ENCODE measurements at places on chromosomes 11 and 22. TPM values are rescaled to one million over a fixed set of nuclear protein-coding genes. Genes with fewer than 3 reads are reported as not detected.

DNA sequence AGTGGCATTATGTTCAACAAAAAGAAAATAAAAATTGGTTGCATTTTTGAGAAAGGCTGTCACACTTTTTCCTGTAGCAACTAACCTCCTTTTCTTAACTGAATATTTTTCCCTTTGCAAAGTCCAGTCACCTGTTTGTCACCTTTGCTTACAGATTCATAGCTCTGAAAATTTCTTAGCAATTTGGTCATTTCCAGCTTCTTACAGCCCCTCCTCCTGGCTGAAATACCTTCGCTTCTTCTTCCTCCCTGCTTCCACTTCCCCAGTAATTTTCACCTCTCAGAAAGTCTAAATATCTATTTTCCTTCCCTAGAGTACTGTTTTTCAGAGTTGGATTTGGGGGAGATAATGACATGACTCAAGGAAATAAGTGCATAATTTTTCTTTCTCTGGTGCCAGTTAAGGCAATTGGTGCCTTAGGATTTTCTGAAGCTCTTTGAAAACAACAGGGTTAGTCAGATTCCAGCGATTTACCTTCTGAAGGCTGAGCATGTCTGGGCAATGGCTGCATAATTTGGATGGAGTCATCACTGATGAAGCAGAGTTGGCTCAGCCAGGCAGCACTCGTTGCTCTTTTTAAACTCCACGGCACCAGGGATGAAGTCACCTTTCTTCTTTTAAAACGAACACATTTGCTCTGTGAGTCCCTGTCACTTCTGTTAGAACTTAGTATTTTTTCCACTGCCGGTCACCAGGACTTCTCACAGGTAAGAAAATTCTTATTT lies 62.1 kb upstream of the AMOTL1 start:
- H3K4me1 ChIP-seq: no peaks in the 10 kb centered on the region
- no peak overlapping the region for H3K27ac ChIP-seq
- H3K4me3 ChIP-seq: no peak overlapping the region
- DNase-seq: no peak
- no peaks in the 10 kb centered on the region for H3K27me3 ChIP-seq

GRCh38 chr22:44583854-44584253 lies 85.8 kb upstream of the RTL6 start:
- peak; percentile 8 for DNase-seq
- H3K27ac ChIP-seq: no peak overlapping the region
- no peaks in the 10 kb centered on the region for H3K4me1 ChIP-seq

GRCh38 chr11:79087238-79087960 lies 353.4 kb downstream of the TENM4 start:
- no peak overlapping the region for H3K4me3 ChIP-seq
- H3K27ac ChIP-seq: no peak overlapping the region
- no peaks in the 10 kb centered on the region for H3K27me3 ChIP-seq
- no peaks in the 10 kb centered on the region for H3K4me1 ChIP-seq

GRCh38 chr11:12531681-12532080 lies 142.5 kb upstream of the TEAD1 start:
- no peak overlapping the region for H3K27ac ChIP-seq
- DNase-seq: no peak
- no peak overlapping the region for H3K4me3 ChIP-seq
- no peaks in the 10 kb centered on the region for H3K36me3 ChIP-seq
- no peaks in the 10 kb centered on the region for H3K27me3 ChIP-seq

- H3K36me3 ChIP-seq: no peaks in the 10 kb centered on the region
- peak; percentile 78 for DNase-seq
- no peak overlapping the region for H3K4me3 ChIP-seq
- no peaks in the 10 kb centered on the region for H3K4me1 ChIP-seq
Measured at GRCh38 chr22:17578136-17578754, 14.9 kb downstream of the SLC25A18 start.

DNA sequence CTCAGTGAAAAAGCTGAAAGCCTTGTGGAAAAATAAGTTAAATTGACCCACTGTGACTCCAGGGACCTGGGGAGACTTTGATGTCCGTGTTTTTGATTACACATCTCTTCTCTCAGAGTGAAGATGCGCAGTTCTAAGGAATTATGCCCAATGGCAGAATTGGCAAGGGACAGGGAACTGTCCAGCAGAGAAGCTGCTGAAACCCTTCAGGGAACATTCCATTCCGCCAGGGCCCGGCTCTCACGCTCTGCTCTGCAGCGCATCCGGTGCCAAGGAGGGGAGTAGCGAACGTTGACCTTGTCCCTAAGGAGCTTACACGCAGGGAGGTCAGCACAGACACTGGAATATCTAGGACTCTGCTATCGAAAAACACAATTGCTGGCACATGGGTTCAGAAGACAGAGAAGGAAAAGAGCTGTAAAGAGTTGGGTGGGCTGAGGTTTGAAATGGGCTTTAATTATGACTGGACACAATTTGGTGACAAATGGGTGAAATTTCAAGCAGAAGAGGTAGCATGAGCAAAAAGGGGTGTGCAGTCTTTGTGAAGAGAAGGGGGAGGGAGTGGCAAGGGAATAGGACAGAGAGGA lies 64.5 kb upstream of the B3GAT1 start:
- no peaks in the 10 kb centered on the region for H3K36me3 ChIP-seq
- H3K27me3 ChIP-seq: no peaks in the 10 kb centered on the region
- DNase-seq: peak; percentile 32
- no peak overlapping the region for H3K4me3 ChIP-seq

DNA sequence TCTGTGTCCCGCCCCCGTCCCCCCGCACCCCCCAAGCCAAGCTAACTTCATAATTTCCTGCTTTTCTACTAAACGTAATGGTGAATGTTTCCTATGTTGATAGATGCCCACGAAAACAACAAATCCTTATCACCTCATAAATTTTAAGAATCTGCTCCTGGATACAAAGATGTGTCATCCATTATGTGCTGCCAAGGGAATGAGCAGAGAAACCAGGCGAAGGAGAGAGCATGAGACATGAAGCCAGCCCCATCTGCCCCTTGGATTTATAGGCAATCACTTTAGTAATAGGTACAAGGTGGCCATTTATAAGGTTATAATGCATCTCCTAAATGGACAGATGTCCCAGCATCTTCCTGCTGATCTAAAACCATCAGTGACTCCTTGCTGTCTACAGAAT lies 30.3 kb downstream of the LAYN start:
- no peaks in the 10 kb centered on the region for H3K27me3 ChIP-seq
- no peaks in the 10 kb centered on the region for H3K4me1 ChIP-seq
- DNase-seq: no peak
- H3K4me3 ChIP-seq: no peak overlapping the region
- H3K36me3 ChIP-seq: no peaks in the 10 kb centered on the region

Gene YAP1
- 108 TPM for total RNA-seq

GRCh38 chr11:106986261-106986660 lies 32.0 kb downstream of the GUCY1A2 start:
- H3K27me3 ChIP-seq: no peaks in the 10 kb centered on the region
- no peak for DNase-seq
- no peaks in the 10 kb centered on the region for H3K36me3 ChIP-seq
- H3K4me3 ChIP-seq: no peak overlapping the region
- no peak overlapping the region for H3K27ac ChIP-seq

DNA sequence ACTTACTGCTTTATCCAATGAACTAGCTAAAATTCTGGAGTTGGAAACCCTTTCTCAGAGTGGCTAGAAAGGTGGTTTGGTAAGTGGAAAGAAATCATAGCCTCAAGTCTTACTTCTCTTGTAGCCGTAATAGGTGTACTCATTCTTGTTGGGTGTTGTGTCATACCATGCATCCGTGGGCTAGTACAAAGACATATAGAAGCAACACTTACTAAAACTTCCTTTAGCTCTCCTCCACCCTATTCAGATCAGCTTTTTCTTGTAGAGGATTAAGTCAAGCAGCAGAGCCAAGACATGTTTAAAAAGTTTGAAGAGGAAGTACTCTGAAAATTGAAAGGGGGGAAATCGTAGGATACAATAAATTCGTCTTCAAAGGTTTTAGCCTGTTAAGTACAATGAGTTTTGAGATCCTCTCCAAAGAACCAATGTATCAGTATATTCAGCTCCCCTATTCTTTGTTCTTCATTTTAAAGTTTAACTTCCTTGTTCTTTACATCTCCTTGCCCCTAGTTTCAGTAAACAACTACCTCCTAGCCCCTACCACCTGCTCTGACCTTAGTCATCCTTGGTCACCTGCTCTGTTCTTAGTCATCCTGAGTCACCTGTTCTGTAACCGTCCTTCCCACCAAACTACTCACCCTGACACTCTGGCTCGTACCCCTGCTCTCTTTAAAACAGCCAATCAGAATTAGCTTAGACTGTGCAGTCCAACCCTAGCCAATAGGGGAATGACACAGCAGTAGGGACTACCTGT lies 62.1 kb upstream of the DEUP1 start:
- H3K27me3 ChIP-seq: no peaks in the 10 kb centered on the region
- no peaks in the 10 kb centered on the region for H3K4me1 ChIP-seq
- no peaks in the 10 kb centered on the region for H3K36me3 ChIP-seq
- no peak for DNase-seq

- H3K4me1 ChIP-seq: no peaks in the 10 kb centered on the region
- H3K27ac ChIP-seq: no peak overlapping the region
- no peak overlapping the region for H3K4me3 ChIP-seq
- no peak for DNase-seq
- no peaks in the 10 kb centered on the region for H3K27me3 ChIP-seq
Measured at GRCh38 chr11:134702827-134703226, 290.8 kb upstream of the B3GAT1 start.

Gene OR52R1
- not detected for total RNA-seq

Gene APOBEC3A
- not detected for total RNA-seq

Gene PNPLA3
- total RNA-seq: 0.42 TPM

DNA sequence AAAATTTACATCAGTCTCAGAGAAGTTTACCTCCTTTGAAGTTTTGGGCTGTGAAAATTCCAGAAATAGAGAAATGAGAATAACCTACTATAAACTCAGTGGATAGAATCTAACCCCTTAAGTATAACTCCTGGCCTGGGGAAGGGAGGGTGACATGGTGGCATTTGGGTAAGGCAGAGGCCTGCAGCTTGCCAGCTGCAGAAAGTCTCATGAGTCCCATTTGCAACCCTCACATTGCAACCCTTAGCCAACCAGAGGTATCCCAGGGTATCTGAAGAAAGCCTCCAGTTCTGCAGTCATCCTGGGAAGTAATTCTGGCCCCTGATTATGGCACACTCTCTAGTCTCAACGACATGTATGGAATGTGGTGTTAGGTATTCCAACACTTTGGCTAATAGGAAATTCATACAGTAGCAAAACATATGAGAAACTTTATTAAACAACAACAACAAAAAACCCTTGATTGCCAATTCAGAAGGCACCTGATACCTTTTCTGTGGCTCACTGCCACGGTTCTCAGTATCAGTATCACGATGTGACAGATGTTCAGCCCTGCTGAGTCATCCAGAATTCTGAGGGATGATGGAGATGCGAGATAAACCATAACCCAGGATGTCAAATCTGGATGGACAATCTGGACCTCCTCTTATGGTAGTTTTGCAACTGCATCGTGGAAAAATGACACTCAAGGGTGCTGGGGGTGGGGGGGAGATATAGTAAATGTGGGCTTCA lies 743.4 kb downstream of the NELL1 start:
- no peak overlapping the region for H3K27ac ChIP-seq
- no peaks in the 10 kb centered on the region for H3K27me3 ChIP-seq
- no peaks in the 10 kb centered on the region for H3K4me1 ChIP-seq
- H3K4me3 ChIP-seq: no peak overlapping the region

- no peak overlapping the region for H3K27ac ChIP-seq
- no peak for DNase-seq
- no peaks in the 10 kb centered on the region for H3K36me3 ChIP-seq
- no peak overlapping the region for H3K4me3 ChIP-seq
- no peaks in the 10 kb centered on the region for H3K4me1 ChIP-seq
- H3K27me3 ChIP-seq: no peaks in the 10 kb centered on the region
Measured at GRCh38 chr22:47148510-47148909, 386.1 kb downstream of the TBC1D22A start.

GRCh38 chr11:133619397-133619796 lies 87.1 kb upstream of the OPCML start:
- no peaks in the 10 kb centered on the region for H3K27me3 ChIP-seq
- no peaks in the 10 kb centered on the region for H3K4me1 ChIP-seq
- no peaks in the 10 kb centered on the region for H3K36me3 ChIP-seq
- no peak overlapping the region for H3K27ac ChIP-seq
- no peak overlapping the region for H3K4me3 ChIP-seq
- DNase-seq: no peak

GRCh38 chr11:22898036-22898435 lies 37.8 kb upstream of the CCDC179 start:
- H3K4me3 ChIP-seq: no peak overlapping the region
- no peaks in the 10 kb centered on the region for H3K4me1 ChIP-seq
- H3K27me3 ChIP-seq: no peaks in the 10 kb centered on the region
- H3K36me3 ChIP-seq: no peaks in the 10 kb centered on the region

DNA sequence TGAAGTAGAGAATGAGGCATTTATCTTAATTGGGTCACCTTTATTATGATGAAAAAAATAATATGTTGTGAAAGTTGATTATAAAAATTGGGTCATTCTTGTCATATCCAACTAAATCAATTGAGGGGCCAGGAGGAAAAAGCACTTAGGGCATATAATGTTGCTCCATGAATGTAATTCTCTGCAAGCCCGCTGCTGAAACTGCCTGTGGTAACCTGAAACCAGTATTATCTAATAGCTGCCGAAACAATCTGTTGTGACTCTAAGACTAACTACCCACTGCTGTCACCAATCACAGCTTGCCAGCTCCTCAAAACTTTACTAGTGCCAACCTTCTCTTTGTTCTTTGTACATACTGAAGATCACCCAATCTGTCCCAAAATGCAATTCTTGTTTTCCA lies 115.8 kb downstream of the ATG16L2 start:
- no peaks in the 10 kb centered on the region for H3K27me3 ChIP-seq
- DNase-seq: no peak
- H3K4me1 ChIP-seq: peaks cover 6% of the 10 kb centered on the region
- no peaks in the 10 kb centered on the region for H3K36me3 ChIP-seq
- H3K27ac ChIP-seq: no peak overlapping the region
- H3K4me3 ChIP-seq: no peak overlapping the region

- no peak overlapping the region for H3K27ac ChIP-seq
- DNase-seq: peak; percentile 25
- H3K4me1 ChIP-seq: no peaks in the 10 kb centered on the region
- no peaks in the 10 kb centered on the region for H3K27me3 ChIP-seq
Measured at GRCh38 chr11:109971184-109971523, 122.0 kb upstream of the ZC3H12C start.

DNA sequence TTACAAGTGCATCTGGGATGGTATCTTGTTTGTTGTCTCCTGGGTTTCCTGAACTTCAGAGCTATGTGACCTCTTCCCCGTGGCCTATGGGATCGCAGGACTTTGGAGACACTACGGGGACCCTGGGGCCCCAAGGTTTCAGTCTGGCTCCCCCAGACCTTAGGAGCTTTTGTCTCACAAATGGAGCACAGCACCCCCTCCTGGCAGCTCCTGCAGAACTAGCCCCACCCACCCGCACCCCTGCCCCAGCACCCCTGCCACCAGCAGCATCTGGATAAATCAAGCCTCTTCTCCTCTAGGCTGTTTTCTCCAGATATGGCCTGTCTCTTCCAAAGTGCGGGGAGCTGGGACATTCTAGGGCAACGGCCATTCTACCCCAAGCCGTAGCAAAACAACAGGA lies 10.4 kb downstream of the RCOR2 start:
- no peaks in the 10 kb centered on the region for H3K27me3 ChIP-seq
- no peaks in the 10 kb centered on the region for H3K4me1 ChIP-seq
- no peak overlapping the region for H3K27ac ChIP-seq
- H3K4me3 ChIP-seq: no peak overlapping the region
- no peak for DNase-seq

Gene ZP1
- 0.50 TPM for total RNA-seq

GRCh38 chr11:68997995-68998348 lies 15.1 kb downstream of the MRGPRF start:
- H3K36me3 ChIP-seq: no peaks in the 10 kb centered on the region
- peaks cover 14% of the 10 kb centered on the region for H3K4me1 ChIP-seq
- H3K27ac ChIP-seq: no peak overlapping the region
- DNase-seq: no peak

Gene VSTM5
- total RNA-seq: not detected

GRCh38 chr11:128179512-128179911 lies 407.8 kb downstream of the ETS1 start:
- H3K4me1 ChIP-seq: no peaks in the 10 kb centered on the region
- H3K27ac ChIP-seq: no peak overlapping the region
- DNase-seq: no peak
- no peak overlapping the region for H3K4me3 ChIP-seq

Data from adrenal gland (tissue), 19 donors.